ENCODE measurements at places on chromosomes 4 and X. TPM values are rescaled to one million over a fixed set of nuclear protein-coding genes. Genes with fewer than 3 reads are reported as not detected.
A peak's percentile ranks its signal among the peaks of the same experiment; 100 is the strongest.

GRCh38 chrX:49991758-49992157 lies 69.4 kb downstream of the CLCN5 start:
- H3K4me3 ChIP-seq = no peak overlapping the region
- H3K27me3 ChIP-seq = no peaks in the 10 kb centered on the region
- H3K4me1 ChIP-seq = no peaks in the 10 kb centered on the region
- H3K36me3 ChIP-seq = no peaks in the 10 kb centered on the region
- no peak for DNase-seq

CT47B1 gene
- total RNA-seq = not detected

PNPLA4 gene
- 29.5 TPM for total RNA-seq

OPRPN gene
- total RNA-seq = not detected

GRCh38 chr4:25929298-25929686 lies 15.3 kb downstream of the SMIM20 start:
- no peak for DNase-seq
- H3K36me3 ChIP-seq = no peaks in the 10 kb centered on the region
- no peaks in the 10 kb centered on the region for H3K27me3 ChIP-seq
- no peak overlapping the region for H3K27ac ChIP-seq
- H3K4me3 ChIP-seq = no peak overlapping the region
- H3K4me1 ChIP-seq = no peaks in the 10 kb centered on the region

- no peak overlapping the region for H3K4me3 ChIP-seq
- H3K36me3 ChIP-seq = no peaks in the 10 kb centered on the region
- H3K27ac ChIP-seq = no peak overlapping the region
Observed at GRCh38 chr4:42280327-42281095, 116.8 kb upstream of the SHISA3 start.

BGN gene
- 11.4 TPM for total RNA-seq

DNA sequence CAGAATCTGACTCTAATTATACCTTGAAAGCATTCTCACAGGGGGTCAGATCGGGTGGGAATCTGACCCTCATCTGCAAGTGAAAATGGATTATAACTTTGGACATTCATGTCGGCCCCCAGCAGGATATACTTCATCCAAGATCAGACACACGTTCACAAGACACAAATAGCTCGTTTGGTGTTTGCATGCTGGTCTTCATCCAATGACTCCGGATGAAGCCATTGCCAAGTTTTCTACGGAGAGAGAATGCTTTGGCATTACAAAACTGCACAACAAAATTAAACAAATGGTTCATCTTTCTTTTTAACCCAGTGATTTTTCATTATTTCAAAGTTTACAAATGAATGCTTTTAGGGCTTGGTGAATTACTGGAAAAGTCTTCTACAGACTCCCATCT lies 105.5 kb downstream of the MID1 start:
- no peak overlapping the region for H3K27ac ChIP-seq
- no peaks in the 10 kb centered on the region for H3K27me3 ChIP-seq

- peak overlapping the region; percentile 67 for H3K27ac ChIP-seq
- no peak for DNase-seq
- no peaks in the 10 kb centered on the region for H3K27me3 ChIP-seq
- H3K36me3 ChIP-seq = peaks cover 4% of the 10 kb centered on the region
- peak overlapping the region; percentile 70 for H3K4me3 ChIP-seq
- no peaks in the 10 kb centered on the region for H3K4me1 ChIP-seq
Observed at GRCh38 chrX:72276478-72276953, 532 bp downstream of the RPS4X start.

- H3K36me3 ChIP-seq = no peaks in the 10 kb centered on the region
- H3K4me1 ChIP-seq = no peaks in the 10 kb centered on the region
- no peak for DNase-seq
Observed at GRCh38 chr4:85557016-85557901, 82.3 kb downstream of the ARHGAP24 start.

PCDH18 gene
- 8.8 TPM for total RNA-seq

PHEX gene
- total RNA-seq = 0.56 TPM

POLN gene
- total RNA-seq = 2.8 TPM

DNA sequence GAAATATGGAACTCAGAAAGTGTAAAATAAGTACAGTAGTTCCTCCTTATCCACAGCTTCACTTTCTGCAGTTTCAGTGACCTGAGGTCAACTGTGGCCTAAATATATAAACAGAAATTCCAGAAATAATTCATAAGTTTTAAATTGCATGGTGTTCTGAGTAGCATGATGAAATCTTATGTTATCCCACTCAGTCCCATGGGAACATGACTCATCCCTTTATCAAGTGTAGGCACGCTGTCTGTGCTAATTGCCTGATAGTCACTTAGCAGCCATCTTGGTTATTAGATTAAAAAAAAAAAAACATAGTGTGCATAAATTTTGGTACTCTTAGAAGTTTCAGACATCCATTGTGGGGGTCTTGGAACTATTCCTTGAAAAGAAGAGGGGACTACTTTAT lies 983.4 kb upstream of the ADGRL3 start:
- no peak overlapping the region for H3K27ac ChIP-seq
- H3K27me3 ChIP-seq = no peaks in the 10 kb centered on the region
- no peak overlapping the region for H3K4me3 ChIP-seq
- H3K36me3 ChIP-seq = no peaks in the 10 kb centered on the region
- no peaks in the 10 kb centered on the region for H3K4me1 ChIP-seq
- no peak for DNase-seq

DNA sequence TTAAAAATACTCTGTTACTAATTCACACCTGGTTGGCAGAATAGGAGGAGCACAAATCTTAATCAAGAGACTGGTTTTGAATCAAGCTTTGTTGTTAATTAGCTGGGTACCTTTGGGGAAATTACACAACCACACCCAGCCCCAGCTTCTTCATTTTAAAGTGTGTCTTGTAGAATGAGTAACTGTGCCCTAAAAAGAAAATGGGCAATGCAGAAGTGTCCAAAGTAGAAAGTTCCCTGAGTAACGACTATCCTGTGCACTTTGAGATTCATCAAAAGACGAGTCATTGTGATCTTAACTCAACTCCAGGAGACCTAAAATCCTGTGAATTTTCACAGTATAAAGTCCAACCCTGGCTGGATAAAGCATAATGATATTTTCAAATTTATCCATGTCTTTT lies 792.3 kb upstream of the HS3ST1 start:
- no peaks in the 10 kb centered on the region for H3K4me1 ChIP-seq

TRIM75 gene
- total RNA-seq = not detected

ZCCHC4 gene
- total RNA-seq = 7.4 TPM

RHOXF2 gene
- total RNA-seq = 0.25 TPM

GABRB1 gene
- total RNA-seq = 0.82 TPM

DNA sequence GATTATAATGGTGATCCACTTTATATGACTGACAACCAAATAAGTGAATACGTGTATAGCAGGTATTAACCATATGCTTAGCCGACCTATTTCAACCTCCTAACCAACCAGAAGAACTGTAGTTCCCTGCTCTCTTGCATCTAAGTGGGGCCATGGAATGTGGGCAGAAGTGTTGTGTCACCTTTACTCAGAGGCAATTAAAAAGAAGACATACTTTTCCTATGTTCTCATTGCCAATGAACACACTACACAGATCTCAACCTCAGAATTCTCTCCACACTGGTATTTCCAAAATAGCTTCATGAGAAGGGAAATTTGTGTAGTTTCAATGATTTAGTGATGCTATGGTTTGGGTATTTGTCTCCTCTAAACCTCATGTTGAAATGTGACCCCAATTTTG lies 3.2 kb upstream of the NFKB1 start:
- peaks cover 10% of the 10 kb centered on the region for H3K4me1 ChIP-seq
- H3K27me3 ChIP-seq = no peaks in the 10 kb centered on the region
- no peak overlapping the region for H3K4me3 ChIP-seq
- H3K36me3 ChIP-seq = no peaks in the 10 kb centered on the region
- H3K27ac ChIP-seq = no peak overlapping the region

DNA sequence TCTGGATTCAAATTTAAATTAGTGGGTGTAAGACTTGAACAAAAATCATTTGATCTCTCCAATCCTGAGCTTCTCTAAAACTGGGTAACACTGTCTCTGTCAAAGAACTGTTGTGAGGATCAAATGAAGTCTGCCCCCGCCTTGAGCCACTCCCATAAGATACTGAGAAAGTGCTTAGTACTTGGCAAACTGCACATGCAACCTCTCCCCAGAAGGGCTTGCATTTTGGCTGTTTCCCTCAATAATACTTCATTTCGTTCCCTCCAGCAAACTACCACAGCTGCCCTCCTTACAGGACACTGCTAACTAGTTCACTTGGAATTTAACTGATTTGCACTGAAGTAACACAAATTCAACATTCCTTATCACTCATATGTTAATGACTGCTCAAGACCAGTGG lies 79.8 kb downstream of the APBB2 start:
- peaks cover 10% of the 10 kb centered on the region for H3K4me1 ChIP-seq
- no peak for DNase-seq
- H3K36me3 ChIP-seq = no peaks in the 10 kb centered on the region
- H3K27ac ChIP-seq = no peak overlapping the region
- H3K27me3 ChIP-seq = no peaks in the 10 kb centered on the region

DNA sequence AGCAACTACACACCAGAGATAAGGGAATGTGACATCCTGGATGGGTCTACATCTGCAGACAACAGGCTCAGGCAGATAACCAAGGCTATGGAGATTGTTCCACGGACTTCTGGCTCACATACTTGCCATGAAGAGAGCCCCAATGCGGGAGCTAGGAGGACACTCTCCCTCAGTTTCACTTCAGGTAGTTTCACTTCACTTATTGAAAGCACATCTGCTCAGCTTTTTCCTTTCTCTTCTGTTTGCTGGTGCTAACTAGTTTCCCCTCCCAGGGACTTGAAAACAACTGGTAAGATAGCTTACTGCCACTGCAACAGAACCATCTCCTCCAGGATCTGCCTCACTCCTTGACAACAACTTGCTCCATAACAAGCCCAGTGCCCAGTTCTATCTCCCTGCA lies 1.4 kb upstream of the CT47C1 start:
- no peaks in the 10 kb centered on the region for H3K27me3 ChIP-seq
- H3K27ac ChIP-seq = no peak overlapping the region
- no peaks in the 10 kb centered on the region for H3K4me1 ChIP-seq
- no peaks in the 10 kb centered on the region for H3K36me3 ChIP-seq

- H3K27ac ChIP-seq = no peak overlapping the region
- no peaks in the 10 kb centered on the region for H3K36me3 ChIP-seq
- H3K27me3 ChIP-seq = no peaks in the 10 kb centered on the region
- H3K4me3 ChIP-seq = no peak overlapping the region
Observed at GRCh38 chr4:150164956-150165629, 86.8 kb downstream of the DCLK2 start.

- no peak overlapping the region for H3K27ac ChIP-seq
- no peaks in the 10 kb centered on the region for H3K36me3 ChIP-seq
- no peaks in the 10 kb centered on the region for H3K27me3 ChIP-seq
- no peaks in the 10 kb centered on the region for H3K4me1 ChIP-seq
- no peak for DNase-seq
Observed at GRCh38 chr4:81038636-81039350, 8.3 kb downstream of the BMP3 start.

DNA sequence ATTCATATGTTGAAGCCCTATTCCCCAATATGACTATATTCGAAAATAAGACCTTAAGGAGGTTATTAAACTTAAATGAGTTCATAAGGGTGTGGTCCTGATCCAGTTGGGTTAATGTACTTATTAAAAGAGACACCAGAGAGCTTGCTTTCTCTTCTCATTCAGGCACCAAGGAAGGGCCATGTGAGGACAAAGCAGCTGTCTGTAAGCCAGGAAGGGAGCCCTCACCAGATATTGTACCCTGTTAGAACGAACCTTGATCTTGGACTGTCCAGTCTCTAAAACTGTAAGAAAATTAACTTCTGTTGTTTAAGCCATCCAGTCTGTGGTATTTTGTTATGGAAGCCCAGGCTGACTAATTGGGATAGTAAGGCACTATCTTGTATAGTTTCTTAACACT lies 9.1 kb upstream of the YTHDC1 start:
- H3K4me1 ChIP-seq = no peaks in the 10 kb centered on the region
- no peak overlapping the region for H3K27ac ChIP-seq
- no peak for DNase-seq
- H3K4me3 ChIP-seq = no peak overlapping the region
- H3K27me3 ChIP-seq = no peaks in the 10 kb centered on the region

GRCh38 chr4:61446941-61447340 lies 246.8 kb downstream of the ADGRL3 start:
- no peak overlapping the region for H3K27ac ChIP-seq
- H3K4me3 ChIP-seq = no peak overlapping the region
- no peaks in the 10 kb centered on the region for H3K27me3 ChIP-seq
- H3K4me1 ChIP-seq = no peaks in the 10 kb centered on the region
- DNase-seq = no peak

GRCh38 chr4:99651811-99652485 lies 5.7 kb downstream of the C4orf54 start:
- no peaks in the 10 kb centered on the region for H3K27me3 ChIP-seq
- H3K27ac ChIP-seq = no peak overlapping the region
- DNase-seq = no peak
- H3K4me3 ChIP-seq = no peak overlapping the region
- H3K4me1 ChIP-seq = no peaks in the 10 kb centered on the region

RXFP1 gene
- 0.24 TPM for total RNA-seq

PLP2 gene
- 227 TPM for total RNA-seq

GRCh38 chr4:87688316-87688715 lies 38.2 kb downstream of the DMP1 start:
- no peak overlapping the region for H3K27ac ChIP-seq
- no peaks in the 10 kb centered on the region for H3K36me3 ChIP-seq
- H3K27me3 ChIP-seq = no peaks in the 10 kb centered on the region
- no peak overlapping the region for H3K4me3 ChIP-seq

DNA sequence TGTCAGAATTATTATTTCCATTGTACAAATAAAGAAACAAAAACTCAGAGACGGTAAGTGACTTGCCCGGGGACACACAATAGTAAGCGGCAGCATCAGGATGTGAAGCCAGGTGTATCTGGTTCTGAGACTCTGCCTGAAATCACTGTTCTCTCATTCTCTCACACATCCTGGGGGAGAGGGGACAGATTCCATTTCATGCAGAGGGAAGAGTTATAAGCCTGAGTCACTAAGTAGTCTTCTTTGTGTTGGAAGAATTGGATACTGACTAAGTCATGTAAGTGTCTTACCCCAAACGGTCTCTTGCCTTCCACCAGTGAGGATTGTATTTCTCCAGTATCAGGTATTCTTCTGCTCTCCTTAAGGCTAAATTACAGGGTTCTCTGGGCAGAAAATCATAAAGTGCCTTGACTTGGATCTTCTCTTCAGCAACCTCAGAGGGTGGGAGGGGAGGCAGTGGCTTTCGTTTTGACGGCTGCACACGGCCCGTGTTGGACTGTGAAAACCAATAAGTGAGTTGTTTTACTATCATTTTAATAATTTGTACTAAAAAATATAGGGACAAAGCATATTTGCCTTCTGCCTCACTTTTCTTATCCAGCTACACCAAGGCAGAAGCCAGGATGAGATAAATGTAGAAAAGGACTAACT lies 21.9 kb downstream of the TXK start:
- DNase-seq = no peak
- H3K4me3 ChIP-seq = no peak overlapping the region
- H3K36me3 ChIP-seq = no peaks in the 10 kb centered on the region
- no peak overlapping the region for H3K27ac ChIP-seq

DNA sequence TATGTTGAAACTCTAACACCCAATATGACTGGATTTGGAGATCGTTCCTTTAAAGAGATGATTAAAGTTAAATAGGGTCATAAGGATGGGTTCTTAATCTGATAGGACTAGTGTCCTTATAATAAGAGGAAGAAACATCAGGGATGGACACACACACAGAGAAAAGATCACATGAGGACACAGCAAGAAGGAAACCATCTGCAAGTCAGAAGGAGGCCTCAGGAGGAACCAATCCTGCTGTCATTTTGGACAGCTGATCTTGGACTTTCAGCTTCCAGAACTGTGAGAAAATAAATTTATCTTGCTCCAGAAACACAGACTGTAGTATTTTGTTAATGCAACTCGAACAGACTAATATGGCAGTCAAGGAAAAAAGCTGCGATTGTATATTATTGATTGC lies 631.5 kb downstream of the PCDH7 start:
- no peak overlapping the region for H3K4me3 ChIP-seq
- H3K36me3 ChIP-seq = no peaks in the 10 kb centered on the region
- H3K4me1 ChIP-seq = no peaks in the 10 kb centered on the region
- H3K27ac ChIP-seq = no peak overlapping the region
- H3K27me3 ChIP-seq = no peaks in the 10 kb centered on the region

PCSK1N gene
- 6.0 TPM for total RNA-seq

All from colonic mucosa (tissue), 4 donors.